Osteoblast (primary cell): ENCODE measurements at places on chromosomes 1 and 21. TPM values are rescaled to one million over a fixed set of nuclear protein-coding genes. Genes with fewer than 3 reads are reported as not detected.

Gene RIMKLA
- not detected in 2 replicates for total RNA-seq

Gene OR10Z1
- not detected in 2 replicates for total RNA-seq

Gene KCNJ9
- total RNA-seq, result not detected in 2 replicates

Gene FCRL3
- total RNA-seq, result not detected in 2 replicates

Gene PPFIA4
- total RNA-seq, result 8.0 and 10.9 TPM in 2 replicates

Gene LORICRIN
- total RNA-seq, result not detected in 2 replicates

Gene CD101
- total RNA-seq, result under 0.01 TPM in 2 replicates

Gene ZSWIM5
- 0.36 and 0.59 TPM in 2 replicates for total RNA-seq

Gene CADM3
- total RNA-seq, result under 0.01 TPM in 1 of 2 replicates, not detected in the other

Gene CHI3L1
- 273 and 932 TPM in 2 replicates for total RNA-seq

Gene PLA2G2C
- not detected in 2 replicates for total RNA-seq

Gene SPRR2G
- not detected in 2 replicates for total RNA-seq

Gene SLAMF8
- total RNA-seq, result under 0.01 and 0.36 TPM in 2 replicates

Gene DMRTB1
- not detected in 2 replicates for total RNA-seq

Gene POU3F1
- under 0.01 TPM in 2 replicates for total RNA-seq

Gene SH3BGR
- 1.4 and 2.1 TPM in 2 replicates for total RNA-seq

Gene DHX9
- total RNA-seq, result 107 and 118 TPM in 2 replicates

Gene TNFRSF18
- total RNA-seq, result 0.29 TPM in 1 of 2 replicates, not detected in the other

Gene HTR6
- under 0.01 TPM in 1 of 2 replicates, not detected in the other for total RNA-seq

Gene CHRM3
- total RNA-seq, result under 0.01 and 0.29 TPM in 2 replicates

Gene C1orf74
- 2.5 and 3.5 TPM in 2 replicates for total RNA-seq

Gene RIPK4
- total RNA-seq, result 0.29 and 2.2 TPM in 2 replicates

Gene KCNK1
- total RNA-seq, result 3.6 and 4.7 TPM in 2 replicates

Gene ZNF593OS
- not detected in 2 replicates for total RNA-seq

Gene TACSTD2
- total RNA-seq, result under 0.01 and 0.29 TPM in 2 replicates

Gene TAS1R1
- total RNA-seq, result under 0.01 and 0.29 TPM in 2 replicates

Gene FBLIM1
- 108 and 121 TPM in 2 replicates for total RNA-seq

Gene KRTAP21-2
- total RNA-seq, result not detected in 2 replicates

Gene LCE2A
- not detected in 2 replicates for total RNA-seq

Gene DPM3
- total RNA-seq, result 15.9 and 34.4 TPM in 2 replicates

Gene ICOSLG
- total RNA-seq, result 0.29 TPM in 1 of 2 replicates, not detected in the other

Gene ATP1A4
- total RNA-seq, result not detected in 2 replicates

Gene HIVEP3
- 1.8 TPM in 2 replicates for total RNA-seq

Gene OLIG2
- total RNA-seq, result not detected in 2 replicates

Gene STYXL2
- not detected in 2 replicates for total RNA-seq

Gene SHISA4
- 25.3 and 27.1 TPM in 2 replicates for total RNA-seq

Gene GJA9
- total RNA-seq, result not detected in 2 replicates

Gene DCLRE1B
- 3.6 and 4.7 TPM in 2 replicates for total RNA-seq

Gene TMCO2
- not detected in 2 replicates for total RNA-seq

Gene PGLYRP4
- not detected in 2 replicates for total RNA-seq

Gene IVL
- not detected in 2 replicates for total RNA-seq

Gene MFSD2A
- total RNA-seq, result 3.5 and 3.6 TPM in 2 replicates

Gene ASAP3
- 107 and 119 TPM in 2 replicates for total RNA-seq

Gene C1orf198
- total RNA-seq, result 251 and 352 TPM in 2 replicates

Gene DNASE2B
- not detected in 2 replicates for total RNA-seq

Gene SNX7
- 78.9 and 86.6 TPM in 2 replicates for total RNA-seq

Gene OR2G6
- total RNA-seq, result not detected in 2 replicates

Gene LCE2B
- total RNA-seq, result not detected in 2 replicates

Gene SYT2
- under 0.01 TPM in 1 of 2 replicates, not detected in the other for total RNA-seq

Gene OR2L8
- total RNA-seq, result not detected in 2 replicates

Gene FASLG
- not detected in 2 replicates for total RNA-seq

Gene CRNN
- not detected in 2 replicates for total RNA-seq

Gene ABCA4
- under 0.01 and 1.1 TPM in 2 replicates for total RNA-seq

Gene ANGPTL1
- 12.1 and 15.6 TPM in 2 replicates for total RNA-seq

Gene ZNF436
- 32.4 and 32.9 TPM in 2 replicates for total RNA-seq

Gene SPAG17
- total RNA-seq, result 0.59 and 3.3 TPM in 2 replicates

Gene AKNAD1
- not detected in 2 replicates for total RNA-seq

Gene RASAL2
- total RNA-seq, result 59.4 and 61.3 TPM in 2 replicates

Gene MYOG
- not detected in 2 replicates for total RNA-seq
